ENCODE measurements at places on chromosomes 7 and 10.

GRCh38 chr7:136998495-136998894 lies 130.0 kb downstream of the CHRM2 start:
- no peak for DNase-seq

- DNase-seq: no peak
Observed at GRCh38 chr10:116237260-116237659, 35.7 kb downstream of the GFRA1 start.

GRCh38 chr7:17239046-17239445 lies 59.4 kb upstream of the AHR start:
- no peak for DNase-seq

GRCh38 chr7:127556404-127556803 lies 29.0 kb downstream of the GCC1 start:
- DNase-seq: no peak

GRCh38 chr10:118544401-118544948 lies 51.0 kb downstream of the PRLHR start:
- DNase-seq: no peak

- DNase-seq: no peak
Observed at GRCh38 chr7:41507686-41508268, 195.1 kb downstream of the INHBA start.

GRCh38 chr7:92835261-92835850 lies 1.0 kb downstream of the CDK6 start:
- peak; percentile 72 for DNase-seq

DNA sequence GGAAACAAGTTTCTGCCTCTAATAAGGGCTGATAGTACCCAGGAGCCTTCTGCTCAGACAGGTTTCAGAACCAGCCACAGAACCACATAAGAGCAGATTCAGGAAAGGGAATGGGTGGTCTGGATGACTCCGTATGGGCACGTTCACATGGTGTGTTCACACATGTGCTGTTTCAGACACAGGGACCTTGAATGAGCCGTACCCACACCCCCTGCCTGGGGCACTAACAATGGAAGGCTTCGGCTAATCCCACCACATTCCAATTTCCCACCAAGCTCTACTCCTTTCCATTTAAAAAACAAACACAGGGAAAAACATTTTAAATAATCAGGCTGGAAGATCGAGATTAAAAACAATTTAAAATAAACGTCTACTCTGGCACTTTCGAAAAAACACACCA lies 217.3 kb downstream of the GRID1 start:
- no peak for DNase-seq

GRCh38 chr7:104625956-104626355 lies 297.6 kb downstream of the LHFPL3 start:
- no peak for DNase-seq

DNA sequence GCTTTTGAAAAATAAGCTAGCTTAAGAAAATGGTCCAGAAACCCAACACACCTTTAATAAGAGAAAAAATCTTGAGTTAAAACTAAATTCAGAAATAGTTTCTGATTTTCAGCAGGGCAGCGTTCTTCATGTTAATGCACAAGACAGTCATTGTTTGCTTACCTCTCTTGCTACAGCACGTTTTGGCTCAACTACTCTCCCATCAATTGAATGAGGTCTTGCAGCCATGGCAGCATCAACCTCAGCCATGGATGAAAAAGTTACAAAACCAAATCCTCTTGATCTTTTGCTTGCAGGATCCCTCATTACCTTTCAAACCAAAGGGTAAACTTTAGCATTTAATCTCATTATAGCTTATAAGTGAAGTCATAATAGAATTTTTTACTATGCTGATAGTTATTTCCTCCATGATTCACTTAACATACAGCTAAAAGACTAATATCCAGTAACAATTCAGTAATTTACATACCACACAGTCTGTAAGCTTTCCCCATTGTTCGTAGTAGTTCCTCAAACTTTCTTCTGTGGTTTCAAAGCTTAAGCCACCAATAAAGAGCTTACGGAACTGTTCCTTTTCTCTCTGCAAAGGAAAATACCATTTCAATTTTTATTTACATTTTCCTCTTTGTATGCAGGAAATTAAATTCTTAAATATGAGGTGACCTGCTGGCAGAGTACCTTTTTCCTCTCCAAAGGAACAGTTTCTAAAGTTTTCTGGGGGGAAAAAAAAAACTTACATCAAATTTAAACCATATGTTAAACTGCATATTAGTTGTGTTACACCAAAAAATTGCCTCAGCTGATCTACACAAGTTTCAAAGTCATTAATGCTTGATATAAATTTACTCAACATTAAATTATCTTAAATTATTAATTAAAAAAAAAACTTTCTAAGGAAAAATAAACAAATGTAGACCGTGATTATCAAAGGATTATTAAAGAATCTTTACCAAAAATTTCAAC lies 3.1 kb downstream of the HNRNPA2B1 start:
- no peak for DNase-seq

- no peak for DNase-seq
Observed at GRCh38 chr7:29202651-29203069, 8.1 kb downstream of the CHN2 start.

- DNase-seq: no peak
Observed at GRCh38 chr10:50552308-50552707, 71.4 kb downstream of the SGMS1 start.
